ENCODE measurements at places on chromosomes 4 and X. TPM values are rescaled to one million over a fixed set of nuclear protein-coding genes. Genes with fewer than 3 reads are reported as not detected.

The CLTRN gene
- 0.80 TPM for total RNA-seq

The CCDC160 gene
- 9.1 TPM for total RNA-seq

GRCh38 chrX:68894513-68895340 lies 65.9 kb downstream of the EFNB1 start:
- no peak for DNase-seq
- H3K36me3 ChIP-seq: no peaks in the 10 kb centered on the region
- H3K27ac ChIP-seq: peak overlapping the region; percentile 9
- H3K4me3 ChIP-seq: peak overlapping the region; percentile 55
- no peaks in the 10 kb centered on the region for H3K27me3 ChIP-seq

- peaks cover 9% of the 10 kb centered on the region for H3K4me1 ChIP-seq
- no peaks in the 10 kb centered on the region for H3K27me3 ChIP-seq
- no peak for DNase-seq
- H3K4me3 ChIP-seq: no peak overlapping the region
Measured at GRCh38 chr4:153912301-153912700, 123.4 kb upstream of the SFRP2 start.

GRCh38 chrX:3582451-3582850 lies 131.0 kb downstream of the PRKX start:
- no peak overlapping the region for H3K4me3 ChIP-seq
- no peak for DNase-seq
- H3K4me1 ChIP-seq: no peaks in the 10 kb centered on the region
- H3K27me3 ChIP-seq: no peaks in the 10 kb centered on the region
- no peak overlapping the region for H3K27ac ChIP-seq

- no peaks in the 10 kb centered on the region for H3K36me3 ChIP-seq
- no peak overlapping the region for H3K27ac ChIP-seq
- no peaks in the 10 kb centered on the region for H3K27me3 ChIP-seq
- no peak overlapping the region for H3K4me3 ChIP-seq
- H3K4me1 ChIP-seq: peaks cover 24% of the 10 kb centered on the region
- no peak for DNase-seq
Measured at GRCh38 chr4:41442810-41443209, 95.1 kb upstream of the LIMCH1 start.
